ENCODE measurements at places on chromosomes 1 and 21. TPM values are rescaled to one million over a fixed set of nuclear protein-coding genes. Genes with fewer than 3 reads are reported as not detected.

DNA sequence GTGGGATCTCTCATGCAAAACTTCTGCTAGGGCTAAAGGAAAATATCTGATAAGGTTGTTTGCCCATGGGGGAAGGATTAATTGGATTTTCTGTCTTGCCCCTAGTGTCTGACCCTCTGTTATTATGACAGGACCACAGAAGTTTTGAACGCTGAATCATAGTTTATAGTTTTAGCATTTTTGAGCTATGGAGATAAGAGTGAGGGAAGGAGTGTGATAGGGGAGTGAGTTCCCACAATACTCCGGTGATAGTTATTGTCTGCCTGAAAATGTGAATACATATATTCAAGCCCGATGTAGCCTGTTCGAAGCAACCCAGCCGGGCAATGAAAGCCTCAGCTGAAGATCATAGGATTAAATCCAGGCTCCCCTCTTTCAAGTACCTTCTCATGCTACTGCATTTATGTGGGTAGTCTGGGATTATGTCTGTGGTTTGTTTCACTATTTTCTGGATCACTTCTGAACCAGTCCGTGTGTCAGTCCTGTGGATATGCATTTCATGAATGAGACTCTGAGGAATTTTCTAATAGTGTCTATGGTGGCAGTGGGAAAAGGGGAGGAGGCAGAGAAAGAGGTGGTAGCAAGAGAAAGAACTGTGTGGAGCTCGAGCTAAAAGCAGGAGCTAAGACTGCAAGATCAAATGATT is 258.7 kb downstream of the DISC1 start:
- no peak for DNase-seq

DNA sequence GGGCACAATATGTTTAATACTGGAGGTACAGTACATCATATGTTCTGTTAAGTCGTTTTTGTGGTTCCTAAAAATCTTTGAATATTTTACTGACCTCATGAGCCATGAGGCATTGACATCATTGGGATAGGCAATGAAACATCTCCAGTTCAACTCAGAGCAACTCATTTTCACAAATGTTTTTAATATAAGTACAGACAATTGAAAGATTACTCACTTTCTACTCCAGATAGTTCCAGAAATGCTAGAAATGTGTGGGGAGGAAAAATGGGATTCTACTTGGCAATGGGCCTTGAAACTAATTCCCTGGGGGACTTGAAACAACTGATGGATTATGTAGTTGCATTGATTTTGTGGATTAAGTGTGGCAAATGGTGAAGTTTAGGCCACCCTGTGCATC is 7.2 kb upstream of the C8B start:
- no peak for DNase-seq

- no peak for DNase-seq
Measured at GRCh38 chr1:232622981-232623380, 7.0 kb downstream of the SIPA1L2 start.

COL11A1 gene
- total RNA-seq: not detected

NTNG1 gene
- not detected for total RNA-seq
